ENCODE measurements at places on chromosomes 2 and 18. TPM values are rescaled to one million over a fixed set of nuclear protein-coding genes. Genes with fewer than 3 reads are reported as not detected.

DNA sequence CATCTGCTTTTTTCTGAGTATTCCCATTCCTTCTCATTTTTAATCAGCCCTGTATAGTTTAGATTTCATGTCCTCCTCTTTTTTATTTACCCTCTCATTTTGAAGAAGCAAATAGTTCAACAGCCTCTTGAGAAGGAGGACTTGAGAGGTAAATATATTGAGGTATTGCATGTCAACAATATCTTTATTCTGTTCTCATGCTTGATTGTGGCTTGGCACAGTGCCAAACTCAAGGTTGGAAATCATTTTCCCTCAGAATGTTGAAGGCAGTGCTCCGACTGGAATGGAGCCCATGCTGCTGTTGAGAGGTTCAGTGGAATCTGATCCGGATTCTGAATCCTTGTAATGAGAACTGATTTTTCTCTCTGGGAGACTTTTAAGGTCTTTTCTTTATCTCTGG, 31.0 kb upstream of the GALNT3 start:
- no peak for DNase-seq

The ABCG5 gene
- not detected for total RNA-seq

DNA sequence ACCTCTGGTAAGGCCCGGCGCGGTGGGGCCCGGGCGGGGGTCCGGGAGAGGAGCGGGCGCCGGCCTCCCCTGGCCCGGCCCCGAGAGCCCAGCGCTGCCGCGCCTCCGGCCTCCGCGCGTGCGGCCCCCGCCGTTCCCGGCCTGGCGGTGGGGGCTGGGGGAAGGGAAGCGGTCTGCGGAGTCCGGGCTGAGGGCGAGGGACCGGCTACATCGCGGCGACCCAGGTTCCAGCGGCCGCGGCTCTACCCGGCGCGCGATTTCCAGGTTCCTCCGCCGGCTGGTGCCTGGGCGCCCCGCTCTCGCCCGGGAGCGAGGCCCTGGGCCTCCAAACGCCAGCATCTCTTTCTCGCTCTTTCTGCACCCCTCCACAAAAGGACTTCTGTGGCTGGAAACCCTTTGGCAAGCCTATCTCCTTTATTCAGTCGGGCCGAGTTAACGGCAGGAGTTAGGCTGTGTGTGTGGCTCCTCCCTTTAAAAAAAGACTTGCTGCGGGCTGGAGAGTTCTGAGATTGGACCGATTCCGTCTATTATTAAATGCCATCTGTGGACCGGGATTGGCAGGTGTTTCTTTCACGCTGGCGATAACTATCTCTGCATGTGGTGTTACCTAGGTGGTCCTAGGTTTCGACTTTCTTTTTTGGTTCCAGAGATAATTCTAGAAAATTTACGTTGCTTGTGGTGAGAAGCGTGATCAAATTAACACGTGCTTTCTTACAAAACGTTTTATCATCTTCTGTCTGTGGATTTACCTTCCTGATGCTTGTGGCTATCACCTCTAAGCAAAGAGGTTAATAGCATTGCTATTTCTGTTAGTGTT, 592 bp downstream of the ME2 start:
- no peak for DNase-seq

DNA sequence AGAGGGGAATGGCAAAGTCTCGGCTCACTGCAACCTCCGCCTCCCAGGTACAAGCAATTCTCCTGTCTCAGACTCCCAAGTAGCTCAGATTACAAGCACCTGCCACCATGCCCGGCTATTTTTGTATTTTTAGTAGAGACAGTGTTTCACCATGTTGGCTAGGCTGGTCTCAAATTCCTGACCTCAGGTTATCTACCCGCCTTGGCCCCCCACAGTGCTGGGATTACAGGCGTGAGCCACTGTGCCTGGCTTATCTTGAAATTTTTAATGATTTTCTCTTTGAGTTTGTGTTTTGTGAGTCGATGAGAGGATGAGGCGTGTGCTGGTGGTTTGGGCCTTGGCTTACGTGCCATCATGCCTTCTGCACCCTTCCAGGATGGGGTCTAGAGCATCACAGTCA, 101.3 kb upstream of the ST3GAL5 start:
- no peak for DNase-seq

DNA sequence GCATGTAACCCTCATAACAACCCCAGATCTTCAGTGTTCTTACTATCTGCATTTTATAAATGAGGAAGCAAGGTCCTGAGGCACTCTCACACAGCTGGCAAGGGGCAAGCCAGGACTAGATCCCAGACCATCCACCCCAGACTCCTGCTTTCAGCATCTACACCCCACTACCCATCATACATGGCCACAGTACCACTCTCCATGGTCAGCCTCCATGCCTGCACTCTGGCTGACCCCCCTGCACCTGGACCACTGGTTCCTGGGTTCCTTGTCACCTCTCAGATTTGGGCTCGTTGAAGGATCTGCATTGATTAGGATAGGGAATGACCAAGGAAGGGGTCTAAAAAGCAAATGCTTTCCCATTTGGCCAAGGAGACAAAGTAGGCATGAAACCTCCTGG, 36.0 kb upstream of the TEX51 start:
- DNase-seq = no peak

GRCh38 chr2:10532638-10533101, 84.5 kb upstream of the ODC1 start:
- peak; percentile 56 for DNase-seq

DNA sequence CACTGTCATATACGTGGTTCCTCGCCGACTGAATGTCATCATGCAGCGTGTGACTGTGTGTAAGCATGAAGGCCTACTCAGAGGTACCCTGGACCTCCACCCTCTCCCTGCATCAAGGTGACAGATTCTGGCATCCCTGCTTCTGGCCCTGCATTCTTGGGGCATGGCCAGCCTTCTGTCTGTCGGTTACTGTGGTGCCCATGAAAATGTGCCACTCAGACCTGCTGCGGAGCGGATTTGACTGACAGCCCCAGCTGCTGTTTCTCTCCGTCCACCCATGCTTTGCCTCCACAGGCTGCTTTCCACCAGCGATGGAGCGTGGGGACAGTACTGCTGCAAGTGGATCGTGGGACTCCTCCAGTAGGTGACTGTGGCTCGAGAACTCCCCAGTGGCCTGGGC, 9.6 kb downstream of the TMEM177 start:
- DNase-seq = no peak

DNA sequence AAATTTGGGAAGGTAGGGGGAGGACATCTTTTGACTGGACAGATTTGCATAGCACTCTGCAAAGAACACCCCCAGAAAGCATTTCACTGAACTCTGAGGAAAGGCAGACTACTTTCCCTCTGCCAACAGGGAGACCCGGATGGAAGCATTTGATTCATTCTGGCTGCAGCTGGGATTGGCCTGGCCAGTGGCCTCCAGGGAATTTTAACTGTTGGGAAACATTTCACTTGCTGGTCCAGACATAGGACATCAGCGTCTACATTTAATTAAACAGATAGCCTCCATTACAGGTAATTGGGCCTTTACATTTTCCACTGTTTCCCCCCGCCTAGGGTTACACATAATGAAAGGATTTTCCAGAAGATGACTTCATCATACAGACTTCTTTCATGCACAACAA, 92.8 kb downstream of the MARCHF4 start:
- no peak for DNase-seq

The PIEZO2 gene
- 1.1 TPM for total RNA-seq

The PAX3 gene
- total RNA-seq = not detected

Measured in kidney epithelial cell (primary cell).